OCI-LY7 (cell line): ENCODE measurements at places on chromosomes 16 and 17. TPM values are rescaled to one million over a fixed set of nuclear protein-coding genes. Genes with fewer than 3 reads are reported as not detected.
A peak's percentile ranks its signal among the peaks of the same experiment; 100 is the strongest.

DNA sequence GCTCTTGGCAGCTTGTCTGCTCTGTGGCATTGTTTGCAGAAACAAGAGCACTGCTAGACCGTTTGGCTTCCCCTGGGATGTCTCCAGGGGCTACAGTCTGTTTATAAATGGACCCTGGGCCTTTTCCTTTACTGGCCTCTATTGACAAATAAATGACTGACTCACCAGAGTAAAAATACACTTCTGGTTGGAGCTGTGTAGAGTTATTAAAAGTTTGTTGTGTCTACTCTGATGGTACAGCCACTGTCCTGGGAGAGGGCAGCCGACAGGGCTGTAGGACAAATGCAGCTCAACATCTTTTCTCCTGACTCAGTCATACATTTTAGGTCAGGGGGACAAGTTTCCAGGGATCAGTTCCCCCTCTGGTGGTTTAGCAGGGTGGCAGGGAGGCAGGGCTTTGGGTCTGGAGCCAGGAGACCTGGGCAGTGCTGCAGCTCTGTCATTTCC is 30.0 kb downstream of the FOXL1 start:
- no peak for DNase-seq

GRCh38 chr16:89687092-89687940 is 827 bp downstream of the CDK10 start:
- peak; percentile 73 for DNase-seq

Gene SLFN12L
- not detected in 2 replicates for total RNA-seq

Gene KCNH4
- total RNA-seq = not detected in 2 replicates

Gene TBC1D3I
- 0.55 and 0.79 TPM in 2 replicates for total RNA-seq

Gene ZNF385C
- total RNA-seq = 0.26 and 0.67 TPM in 2 replicates

DNA sequence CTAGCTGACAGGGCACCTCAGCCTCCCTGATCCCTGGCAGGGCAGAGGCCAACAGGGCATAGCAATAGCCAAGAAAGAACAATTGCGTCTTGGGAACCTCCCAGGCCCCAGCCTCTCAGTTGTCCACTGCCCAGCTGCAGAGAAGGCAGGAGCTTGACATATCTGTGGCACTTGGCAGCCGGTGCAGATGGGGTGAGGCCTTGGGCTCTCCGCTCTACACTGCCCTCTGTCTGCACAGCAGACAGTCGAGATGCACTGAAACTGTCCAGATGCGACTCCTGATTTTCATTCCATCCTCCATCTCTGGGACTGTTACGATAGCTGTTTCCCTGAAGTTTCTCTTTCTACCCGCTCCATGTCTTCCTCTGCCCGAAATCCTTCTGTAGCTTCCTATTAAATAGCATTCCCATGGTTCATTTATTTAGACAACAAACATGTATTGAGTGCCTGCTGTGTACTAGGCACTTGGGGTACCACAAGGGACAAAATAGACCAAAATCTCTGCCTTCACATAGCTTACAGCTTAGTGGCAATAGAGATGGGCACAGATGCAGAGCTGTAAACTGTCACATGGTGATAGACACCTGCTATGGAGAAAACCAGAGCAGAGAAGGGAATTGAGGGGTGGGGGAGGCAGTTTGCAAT is 3.3 kb downstream of the POLR3E start:
- DNase-seq = peak; percentile 61

Gene KRT31
- total RNA-seq = not detected in 2 replicates

Gene CES4A
- total RNA-seq = 0.38 and 0.41 TPM in 2 replicates

Gene HIGD1B
- not detected in 2 replicates for total RNA-seq

GRCh38 chr16:85798901-85799496 is 345 bp downstream of the EMC8 start:
- peak; percentile 34 for DNase-seq

DNA sequence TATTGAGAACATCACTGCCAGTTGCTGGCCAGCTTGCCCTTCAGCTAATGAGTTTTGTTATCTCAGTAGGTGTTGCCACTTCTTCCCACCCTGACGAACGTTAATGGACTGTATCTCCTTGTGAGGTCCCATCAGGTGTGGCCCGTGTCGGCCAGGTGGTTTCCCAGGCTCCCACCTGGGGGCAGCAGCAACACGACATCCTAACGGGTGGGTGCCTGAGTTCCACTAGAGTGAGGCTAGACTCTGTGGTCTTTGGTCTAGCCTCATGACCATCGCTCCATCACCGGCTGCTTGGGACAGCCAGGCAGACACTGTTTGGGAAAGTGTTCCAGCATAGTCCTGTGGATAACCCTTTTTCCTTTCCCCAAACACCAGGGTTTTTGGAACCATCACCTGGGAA is 45.6 kb upstream of the LCMT1 start:
- peak; percentile 77 for DNase-seq

Gene KRTAP4-6
- total RNA-seq = not detected in 2 replicates

GRCh38 chr17:21194703-21195102 is 19.3 kb downstream of the TMEM11 start:
- no peak for DNase-seq

- DNase-seq = no peak
Observed at GRCh38 chr17:66002063-66002585, 189.8 kb downstream of the CEP112 start.

GRCh38 chr16:1926271-1926670 is 8.1 kb upstream of the HS3ST6 start:
- no peak for DNase-seq

DNA sequence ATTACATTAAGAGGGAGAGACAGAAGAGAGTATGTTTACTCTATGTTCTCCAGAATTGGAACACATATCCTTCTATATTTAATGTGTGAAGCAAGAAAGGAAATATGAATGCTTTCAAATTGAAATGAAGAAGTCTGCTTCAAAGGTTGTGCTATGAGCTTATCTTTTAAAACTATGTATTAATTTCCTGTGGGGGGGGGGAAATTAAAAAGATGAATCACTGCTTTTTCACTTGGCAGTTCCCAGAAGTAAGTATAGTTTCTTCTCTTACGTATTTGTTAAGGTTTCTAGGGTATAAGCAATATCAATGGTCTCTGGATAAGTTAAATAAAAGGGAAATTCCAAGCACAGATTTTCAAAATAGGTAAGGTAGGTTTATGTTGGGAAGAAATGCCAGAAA is 7.0 kb downstream of the TERF2 start:
- no peak for DNase-seq

DNA sequence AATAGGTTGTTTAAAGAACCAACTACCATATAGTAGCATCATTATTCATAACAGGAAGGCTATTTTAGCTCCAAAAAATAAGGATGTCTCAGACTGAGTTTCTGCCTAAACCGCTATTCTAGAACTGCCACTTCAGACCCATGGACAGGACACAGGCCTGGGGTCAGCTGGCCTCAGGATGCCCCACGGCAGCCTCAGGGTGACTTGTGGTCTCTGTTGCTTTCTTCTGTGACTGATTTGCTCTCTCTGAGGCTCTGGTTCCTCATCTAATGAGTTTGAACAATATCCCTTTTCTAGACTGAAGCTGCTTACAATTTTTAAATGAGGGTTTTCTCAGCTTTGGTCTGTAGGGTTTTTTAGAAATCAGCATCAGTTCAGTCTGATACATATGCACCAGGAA is 31.8 kb upstream of the IRF8 start:
- no peak for DNase-seq

Gene CRYBA1
- not detected in 2 replicates for total RNA-seq

Gene RGS9
- total RNA-seq = 22.2 and 26.4 TPM in 2 replicates

DNA sequence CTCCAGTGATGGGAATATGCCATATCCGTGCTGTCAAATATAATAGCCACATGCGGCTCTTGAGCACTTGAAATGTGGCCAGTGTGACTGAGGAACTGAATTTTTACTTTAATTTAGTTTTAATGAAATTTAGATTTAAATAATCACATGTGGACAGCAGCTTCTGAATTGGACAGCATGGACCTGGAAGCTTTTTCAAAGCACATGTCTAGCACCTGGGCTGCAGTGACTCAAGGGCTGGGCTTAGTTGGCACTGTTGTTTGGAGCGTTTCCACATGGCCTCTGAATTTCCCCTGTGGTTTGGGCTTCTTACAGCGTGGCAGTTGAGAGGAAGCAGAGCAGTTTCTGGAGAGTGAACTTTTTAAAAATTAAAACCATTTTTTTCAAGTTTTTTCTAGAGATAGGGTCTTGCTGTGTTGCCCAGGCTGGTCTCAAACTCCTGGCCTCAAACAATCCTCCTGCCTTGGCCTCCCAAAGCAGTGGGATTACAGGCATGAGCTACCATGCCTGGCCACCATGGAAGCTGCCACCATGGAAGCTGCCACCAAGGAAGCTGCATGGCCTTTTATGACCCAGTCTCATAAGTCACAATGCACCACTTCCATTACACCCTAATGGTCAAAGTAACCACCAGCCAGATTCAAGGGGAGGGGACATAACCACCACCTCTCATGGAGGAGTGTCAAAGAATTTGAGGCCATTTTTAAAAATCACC is 6.7 kb upstream of the TOB1 start:
- DNase-seq = no peak

Gene DVL2
- total RNA-seq = 99.9 and 100 TPM in 2 replicates

DNA sequence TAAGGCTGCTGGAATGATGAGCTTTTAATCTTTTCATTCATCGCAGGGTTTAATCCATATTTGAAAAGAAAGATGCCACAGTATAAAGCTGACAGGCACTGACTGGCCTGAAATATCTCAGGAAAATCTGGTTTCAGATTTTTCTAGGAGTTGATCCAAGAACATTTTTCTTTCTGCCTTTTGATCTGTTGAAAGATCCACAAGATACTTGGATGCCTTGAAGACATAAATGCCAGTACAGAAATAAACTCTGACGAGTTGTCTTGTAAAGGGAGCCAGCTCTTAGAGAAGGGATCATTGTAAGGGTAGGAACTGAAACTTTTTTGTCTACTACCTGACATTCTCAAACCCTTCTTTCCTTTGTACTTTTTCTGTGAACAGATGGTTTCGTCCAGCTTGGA is 25.4 kb upstream of the KRT20 start:
- no peak for DNase-seq

GRCh38 chr17:59561042-59561441 is 4.4 kb upstream of the DHX40 start:
- peak; percentile 52 for DNase-seq

- no peak for DNase-seq
Observed at GRCh38 chr17:43033948-43034881, 9.2 kb downstream of the RND2 start.

Gene CACNG5
- total RNA-seq = not detected in 2 replicates

GRCh38 chr17:82657926-82658325 is 9.7 kb upstream of the WDR45B start:
- DNase-seq = no peak

DNA sequence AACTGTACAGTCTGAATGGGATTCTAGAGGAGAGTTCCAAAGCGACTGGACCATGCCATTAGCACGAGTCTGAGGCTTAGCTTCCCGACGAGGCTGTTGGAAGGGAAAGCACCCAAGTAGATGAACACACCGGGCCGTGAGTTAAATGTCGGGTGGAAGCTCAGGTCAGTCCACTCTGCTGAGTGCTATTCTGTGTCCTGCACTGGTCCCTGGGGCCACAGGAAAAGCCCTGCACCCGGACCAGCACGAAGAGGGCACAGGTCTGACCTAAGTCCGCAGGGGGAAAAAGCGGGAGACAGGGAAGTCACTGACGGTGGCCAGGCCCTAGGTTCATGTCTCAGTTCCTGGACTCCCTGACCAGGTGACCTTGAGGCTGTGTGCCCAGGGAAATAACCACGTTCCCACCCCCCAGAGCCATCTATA is 44.1 kb upstream of the RBFOX3 start:
- no peak for DNase-seq

- DNase-seq = no peak
Observed at GRCh38 chr16:75121949-75122568, 5.5 kb upstream of the LDHD start.

- DNase-seq = no peak
Observed at GRCh38 chr16:12318661-12319427, 342.3 kb downstream of the SNX29 start.

Gene ACAP1
- 256 and 259 TPM in 2 replicates for total RNA-seq

Gene GAA
- total RNA-seq = 51.6 and 59.4 TPM in 2 replicates

Gene SLFN14
- total RNA-seq = not detected in 2 replicates

DNA sequence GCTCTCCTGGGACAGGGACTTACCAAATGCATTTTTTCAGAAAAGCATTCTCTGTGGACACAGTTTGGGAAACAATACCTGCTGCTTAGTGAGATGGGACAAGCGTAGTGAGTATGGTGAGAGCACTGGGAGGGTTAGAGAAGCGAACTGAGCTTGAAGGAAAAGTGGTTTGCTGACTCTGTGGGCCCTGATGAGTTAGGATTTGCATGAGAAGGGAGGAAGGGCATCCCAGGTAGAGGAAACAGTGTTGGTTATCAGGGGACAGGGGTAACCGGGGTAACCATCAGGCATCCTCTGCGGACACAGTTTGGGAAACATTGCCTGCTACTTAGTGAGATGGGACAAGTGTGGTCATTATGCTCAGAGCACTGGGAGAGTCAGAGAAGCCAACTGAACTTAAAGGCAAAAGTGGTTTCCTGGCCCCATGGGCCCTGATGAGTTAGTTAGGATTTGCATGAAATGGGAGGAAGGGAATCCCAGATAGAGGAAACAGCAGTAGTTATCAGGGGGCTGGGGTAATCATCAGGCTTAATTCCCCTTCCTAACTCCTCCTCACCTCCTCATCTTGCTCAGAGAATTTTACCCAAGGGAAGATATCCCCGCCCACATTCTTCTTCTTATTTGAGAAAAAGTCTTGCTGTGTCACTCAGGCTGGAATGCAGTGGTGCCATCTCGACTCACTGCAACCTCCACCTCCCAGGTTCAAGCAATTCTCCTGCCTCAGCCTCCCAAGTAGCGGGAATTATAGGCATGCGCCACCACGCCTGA is 319.3 kb downstream of the RBFOX1 start:
- DNase-seq = no peak

DNA sequence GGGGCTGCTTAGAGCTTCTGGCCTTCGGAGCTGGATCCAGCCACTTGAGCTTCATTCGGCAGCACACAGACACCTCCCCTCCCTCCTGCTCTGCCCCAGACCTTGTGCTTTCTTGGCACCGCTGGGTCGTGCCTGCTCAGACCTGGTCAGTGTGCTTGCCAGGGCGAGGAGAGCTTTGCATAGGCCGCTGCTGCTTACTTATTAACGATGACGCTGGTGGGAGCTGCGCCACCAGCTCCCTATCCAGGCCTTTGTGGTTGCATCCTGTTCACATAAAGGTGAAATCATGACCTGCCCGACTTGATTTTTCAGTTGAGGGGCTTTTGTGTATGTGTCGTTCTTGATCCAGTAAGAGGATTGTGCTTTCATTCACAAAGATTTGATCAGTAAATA is 101.1 kb downstream of the MSI2 start:
- DNase-seq = peak; percentile 74
